ENCODE measurements at places on chromosomes 2 and 18.

GRCh38 chr2:38602136-38602731, 494 bp downstream of the HNRNPLL start:
- no peak for DNase-seq

DNA sequence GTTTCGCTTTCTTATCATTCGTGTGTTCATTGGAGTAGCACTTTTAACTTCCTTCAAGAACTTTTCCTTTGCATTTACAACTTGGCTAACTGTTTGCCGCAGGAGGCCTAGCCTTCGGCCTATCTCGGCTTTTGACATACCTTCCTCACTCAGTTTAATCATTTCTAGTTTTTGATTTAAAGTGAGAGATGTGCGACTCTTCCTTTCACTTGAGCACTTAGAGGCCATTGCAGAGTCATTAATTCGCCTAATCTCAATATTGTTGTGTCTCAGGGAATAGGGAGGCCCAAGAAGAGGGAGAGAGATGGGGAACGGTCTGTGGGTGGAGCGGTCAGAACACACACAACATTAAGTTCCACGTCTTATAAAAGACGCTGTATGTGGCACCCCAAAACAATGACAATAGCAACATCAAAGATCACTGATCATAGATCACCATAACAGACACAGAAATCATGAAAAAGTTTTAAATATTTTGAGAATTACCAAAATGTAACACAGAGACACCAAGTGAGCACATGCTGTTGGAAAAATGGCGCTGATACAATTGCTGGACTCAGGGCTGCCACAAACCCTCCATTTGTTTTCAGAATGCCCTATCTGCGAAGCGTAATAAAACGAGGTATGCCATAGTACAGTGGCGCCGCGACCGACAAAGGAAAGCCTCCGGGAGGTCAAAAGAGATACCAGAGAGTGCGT, 553 bp downstream of the TIGD1 start:
- DNase-seq, result no peak

DNA sequence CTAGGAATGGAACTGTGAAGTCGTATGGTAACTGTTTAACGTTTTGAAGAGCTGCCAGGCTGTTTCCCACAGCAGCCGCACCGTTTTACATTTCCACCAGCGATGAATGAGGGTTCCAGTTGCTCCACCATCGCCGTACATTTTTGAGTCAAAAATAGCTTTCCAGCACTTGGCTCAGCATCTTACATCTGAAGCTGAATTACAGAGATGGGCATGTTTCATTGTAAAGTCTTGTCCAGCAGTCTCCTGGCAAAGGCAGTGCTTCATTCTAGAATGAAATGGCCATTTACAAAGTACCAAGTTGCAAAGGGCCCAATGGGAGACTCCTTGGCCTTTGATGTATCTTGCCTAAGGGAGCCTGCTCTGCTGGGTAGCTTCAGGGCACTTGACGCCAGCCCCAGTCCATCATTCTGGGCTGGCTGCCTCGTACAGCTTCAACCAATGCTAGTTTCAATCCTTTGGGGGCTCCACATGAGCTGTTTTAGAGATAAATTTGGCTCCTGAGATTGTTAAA, 45.1 kb downstream of the ATIC start:
- no peak for DNase-seq

DNA sequence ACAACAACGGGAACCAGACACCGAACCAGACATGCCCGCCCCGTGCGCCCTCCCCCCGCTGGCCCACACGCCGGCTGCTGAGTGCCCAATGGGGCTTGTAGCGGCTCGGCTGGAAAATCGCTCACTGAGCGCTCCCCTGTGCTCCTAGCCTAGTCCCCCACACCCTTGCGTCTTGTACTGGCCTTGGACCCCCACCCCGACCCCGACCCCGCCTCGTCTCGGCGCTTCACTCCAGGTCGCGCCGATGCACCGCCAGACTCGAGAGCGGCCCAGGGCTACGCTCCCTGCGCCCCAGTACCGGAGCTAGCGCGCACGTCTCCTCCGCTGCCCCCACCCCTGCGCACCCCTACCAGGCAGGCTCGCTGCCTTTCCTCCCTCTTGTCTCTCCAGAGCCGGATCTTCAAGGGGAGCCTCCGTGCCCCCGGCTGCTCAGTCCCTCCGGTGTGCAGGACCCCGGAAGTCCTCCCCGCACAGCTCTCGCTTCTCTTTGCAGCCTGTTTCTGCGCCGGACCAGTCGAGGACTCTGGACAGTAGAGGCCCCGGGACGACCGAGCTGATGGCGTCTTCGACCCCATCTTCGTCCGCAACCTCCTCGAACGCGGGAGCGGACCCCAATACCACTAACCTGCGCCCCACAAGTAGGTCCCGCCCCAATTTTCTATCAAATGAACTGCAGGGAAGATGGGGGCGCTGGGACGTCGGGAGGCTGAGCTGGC, 1.5 kb downstream of the GAD1 start:
- peak; percentile 67 for DNase-seq

- DNase-seq, result no peak
Observed at GRCh38 chr2:148013876-148014275, 6.7 kb downstream of the ORC4 start.

DNA sequence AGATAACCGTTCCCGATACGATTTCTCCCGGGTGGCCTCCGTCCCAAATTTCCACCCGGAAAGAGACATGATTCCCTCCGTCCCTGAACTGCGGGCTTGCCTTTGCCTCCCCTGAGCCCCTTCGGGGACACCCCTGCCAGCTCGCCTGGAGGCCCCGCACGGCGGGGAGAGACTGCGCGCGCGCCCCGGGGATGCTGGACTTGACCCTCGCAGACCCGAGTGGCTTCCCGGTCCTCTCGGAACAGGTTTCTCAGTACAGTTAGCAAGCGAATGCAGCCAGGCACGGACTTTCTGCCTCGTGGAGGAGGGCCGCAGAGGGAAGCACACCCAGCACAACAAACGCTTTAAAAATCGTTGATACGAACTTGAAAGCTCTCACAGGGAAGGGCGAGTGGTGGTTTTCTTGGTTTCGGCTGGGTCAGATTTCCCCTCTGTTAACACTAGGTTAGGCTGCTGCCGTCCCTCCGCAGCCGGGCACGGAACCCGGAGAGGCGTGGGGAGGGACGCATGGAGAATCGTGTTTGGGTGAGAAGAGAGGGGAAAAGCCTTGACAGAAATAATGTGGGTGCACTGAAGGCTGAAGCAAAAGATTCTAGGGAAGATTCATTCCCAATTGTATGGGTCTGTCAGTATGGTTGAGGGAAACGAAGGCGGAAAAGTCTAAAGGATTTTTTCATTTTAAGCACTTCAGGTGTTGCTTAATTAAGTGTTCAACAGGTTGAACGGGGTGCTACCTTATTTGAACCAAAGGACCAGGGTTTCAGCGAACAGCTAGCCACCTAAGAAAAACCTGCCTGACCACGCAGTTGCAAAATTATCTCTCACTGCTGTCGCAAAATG, 916 bp downstream of the TNFRSF11A start:
- DNase-seq, result peak; percentile 52

GRCh38 chr18:25713103-25713502, 361.1 kb upstream of the ZNF521 start:
- no peak for DNase-seq

DNA sequence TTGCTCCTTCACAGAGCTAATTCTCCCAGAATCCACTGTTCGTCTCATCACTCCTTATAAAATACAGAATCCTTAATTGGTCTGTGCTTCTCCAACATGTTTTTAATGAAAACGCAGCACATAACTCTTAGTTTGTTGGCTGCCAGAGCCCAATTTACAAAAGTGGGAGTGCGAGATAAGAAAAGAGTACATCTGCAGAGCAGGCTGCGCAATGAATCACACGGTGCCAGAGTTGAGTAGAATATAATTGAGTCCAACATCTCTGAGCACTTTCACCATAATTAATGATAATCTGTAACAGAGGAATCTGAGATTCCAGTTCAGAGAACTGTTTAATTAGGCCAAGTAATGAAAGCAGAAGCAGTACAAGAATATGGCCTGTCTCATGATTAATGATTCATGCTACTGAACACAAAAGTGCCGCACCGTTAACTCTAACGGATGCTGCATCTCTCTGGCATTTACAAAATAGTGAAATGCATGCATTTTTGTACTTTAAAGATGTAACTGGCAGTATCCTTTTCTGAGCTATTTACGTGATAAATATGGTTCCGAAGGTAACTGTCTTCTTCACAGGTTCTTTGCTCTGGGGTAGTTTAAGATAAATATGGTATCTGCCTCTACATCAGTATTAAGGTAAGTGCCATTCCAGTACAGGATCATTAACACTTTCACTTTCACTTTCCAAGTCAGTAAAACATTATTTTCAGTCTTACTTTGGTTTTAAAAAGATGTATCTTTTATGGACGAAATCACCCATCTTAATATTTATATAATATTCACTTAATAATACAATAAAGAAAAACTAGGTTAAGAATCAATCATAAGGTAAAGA, 785.6 kb downstream of the NR4A2 start:
- DNase-seq, result peak; percentile 50

DNA sequence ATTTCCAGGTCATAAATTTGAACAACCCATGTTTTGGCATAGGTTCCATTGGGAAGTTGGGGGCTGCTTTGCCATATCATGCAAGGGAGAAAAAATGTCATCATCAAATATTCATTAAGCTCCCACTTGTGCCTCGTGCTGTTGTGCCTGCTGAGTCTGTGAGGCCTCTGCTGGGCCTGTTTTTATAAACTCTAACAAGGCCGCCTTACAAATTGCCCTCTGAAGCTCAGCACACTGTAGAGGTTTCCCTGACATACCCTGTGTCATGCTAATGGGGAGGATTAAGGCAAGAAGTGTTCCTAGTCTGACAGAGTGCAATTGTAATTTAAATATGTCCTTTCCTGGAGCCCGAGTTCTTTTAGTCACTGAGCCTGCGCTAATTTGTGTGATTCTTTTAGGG, 17.6 kb downstream of the OSBPL6 start:
- peak; percentile 45 for DNase-seq

DNA sequence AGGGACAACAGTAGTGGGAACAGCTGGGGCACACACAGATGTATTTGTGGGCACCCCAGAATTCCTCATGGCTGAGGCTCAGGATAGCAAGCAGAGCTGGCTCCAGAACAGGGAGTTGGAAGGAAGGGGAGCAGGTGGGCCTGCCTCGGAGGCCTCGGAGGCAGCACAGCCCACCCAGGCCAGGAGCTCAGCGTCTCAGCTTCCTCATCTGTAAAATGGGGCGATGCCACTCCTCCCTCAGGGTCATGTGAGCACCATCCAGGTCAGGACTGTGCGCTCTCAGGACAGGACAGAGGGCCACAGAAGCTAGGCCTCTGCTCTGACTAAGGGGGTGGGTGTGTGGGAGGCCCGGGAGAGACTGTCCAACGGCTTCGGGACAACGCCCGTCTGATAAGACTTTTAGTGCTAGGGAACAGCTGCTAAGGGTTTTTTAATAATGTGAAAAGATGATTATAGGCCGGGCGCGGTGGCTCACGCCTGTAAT, 106.2 kb downstream of the HDAC4 start:
- DNase-seq, result no peak

DNA sequence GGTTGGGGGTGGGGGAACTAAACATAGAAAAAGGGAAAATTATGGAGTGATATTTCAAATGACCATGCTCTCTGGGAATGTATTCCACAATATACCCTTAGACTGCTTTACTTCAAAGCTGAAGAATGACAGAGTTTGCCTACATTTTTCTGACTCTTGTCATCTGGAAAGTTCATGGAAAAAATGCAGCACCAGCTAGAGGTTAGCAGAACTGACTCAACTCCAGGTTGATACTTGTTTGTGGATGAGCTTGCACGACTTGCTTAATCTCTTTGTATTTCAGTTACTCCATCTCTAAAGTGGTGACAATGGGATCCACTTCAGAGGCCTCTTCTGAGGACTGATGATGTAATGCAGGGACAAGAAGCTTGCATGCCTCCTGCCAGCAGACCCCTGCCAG, 824.0 kb upstream of the ID2 start:
- DNase-seq, result peak; percentile 13

DNA sequence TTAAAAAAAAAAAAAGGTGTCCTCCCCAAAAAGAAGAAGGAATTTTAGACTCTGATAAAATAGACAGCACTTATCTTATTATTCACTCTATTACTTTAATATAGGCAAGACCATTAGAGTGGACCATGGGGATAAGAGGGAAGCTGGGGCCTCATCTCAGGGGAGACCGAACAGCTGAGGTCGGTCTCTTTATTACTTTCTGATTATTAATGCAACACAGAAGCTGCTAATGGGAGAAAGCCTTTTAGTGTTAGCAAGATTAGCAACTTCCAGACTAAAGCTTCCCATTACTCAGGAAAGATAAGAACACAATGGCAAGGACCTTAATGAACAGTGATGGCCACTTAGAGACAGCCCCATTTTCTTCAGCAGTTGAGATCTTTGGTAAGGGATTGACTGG, 135.5 kb downstream of the TMEFF2 start:
- DNase-seq, result no peak

- no peak for DNase-seq
Observed at GRCh38 chr18:34959211-34959829, 81.9 kb upstream of the MAPRE2 start.

- no peak for DNase-seq
Observed at GRCh38 chr2:85531589-85531988, 7.4 kb upstream of the MAT2A start.

DNA sequence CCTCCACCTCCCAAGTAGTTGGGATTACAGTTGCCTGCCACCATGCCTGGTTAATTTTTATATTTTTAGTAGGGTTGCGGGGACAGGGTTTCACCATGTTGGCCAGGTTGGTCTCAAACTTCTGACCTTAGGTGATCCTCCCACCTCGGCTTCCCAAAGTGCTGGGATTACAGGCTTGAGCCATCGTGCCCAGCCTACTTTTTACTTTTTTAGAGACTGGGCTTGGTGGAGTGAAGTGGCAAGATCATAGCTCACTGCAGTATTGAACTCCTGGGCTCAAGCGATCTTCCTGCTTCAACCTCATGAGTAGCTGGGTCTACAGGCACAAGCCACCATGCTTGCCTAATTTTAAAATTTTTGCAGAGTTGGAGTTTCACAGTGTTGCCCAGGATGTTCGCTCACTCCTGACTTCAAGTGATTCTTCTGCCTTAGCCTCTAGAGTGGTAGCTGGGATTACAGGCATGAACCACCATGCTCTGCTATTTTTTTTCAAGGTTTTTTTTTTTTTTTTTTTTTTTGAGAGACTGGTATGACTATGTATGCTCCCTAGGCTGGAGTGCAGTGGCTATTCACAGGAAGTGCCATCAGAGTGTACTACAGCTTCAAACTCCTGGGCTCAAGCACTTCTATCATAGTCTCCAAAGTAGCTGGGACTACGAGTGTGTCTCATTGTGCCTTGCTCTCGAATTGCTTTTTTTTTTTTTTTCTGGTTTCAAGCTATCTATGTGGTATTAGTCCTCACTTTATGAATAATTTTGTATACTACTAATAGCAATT, 11.9 kb downstream of the MSH2 start:
- no peak for DNase-seq

- DNase-seq, result no peak
Observed at GRCh38 chr2:222912117-222912516, 51.3 kb downstream of the ACSL3 start.

- DNase-seq, result no peak
Observed at GRCh38 chr18:28684746-28685355, 507.9 kb upstream of the CDH2 start.

DNA sequence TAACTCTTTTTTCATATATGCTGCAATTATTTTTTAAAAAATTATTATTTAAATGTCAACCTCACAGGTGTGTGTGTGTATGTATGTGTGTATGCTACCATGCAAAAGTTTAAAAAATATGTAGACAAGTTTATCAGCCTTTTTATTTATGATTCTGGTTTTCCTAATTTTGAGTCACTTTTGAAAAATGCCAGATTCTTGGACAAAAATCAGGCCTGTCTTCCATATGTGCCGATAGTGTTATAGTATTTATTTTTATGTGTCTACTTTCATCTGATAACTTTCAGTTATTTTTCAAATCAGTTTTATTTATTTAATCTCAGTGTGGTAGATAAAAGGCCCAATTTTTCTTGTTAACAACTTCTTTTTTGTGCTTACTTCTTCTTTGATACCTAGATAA, 176.2 kb downstream of the RDH14 start:
- DNase-seq, result no peak

Data from astrocyte of the hippocampus (primary cell).